ENCODE measurements at places on chromosomes 7 and 10.

DNA sequence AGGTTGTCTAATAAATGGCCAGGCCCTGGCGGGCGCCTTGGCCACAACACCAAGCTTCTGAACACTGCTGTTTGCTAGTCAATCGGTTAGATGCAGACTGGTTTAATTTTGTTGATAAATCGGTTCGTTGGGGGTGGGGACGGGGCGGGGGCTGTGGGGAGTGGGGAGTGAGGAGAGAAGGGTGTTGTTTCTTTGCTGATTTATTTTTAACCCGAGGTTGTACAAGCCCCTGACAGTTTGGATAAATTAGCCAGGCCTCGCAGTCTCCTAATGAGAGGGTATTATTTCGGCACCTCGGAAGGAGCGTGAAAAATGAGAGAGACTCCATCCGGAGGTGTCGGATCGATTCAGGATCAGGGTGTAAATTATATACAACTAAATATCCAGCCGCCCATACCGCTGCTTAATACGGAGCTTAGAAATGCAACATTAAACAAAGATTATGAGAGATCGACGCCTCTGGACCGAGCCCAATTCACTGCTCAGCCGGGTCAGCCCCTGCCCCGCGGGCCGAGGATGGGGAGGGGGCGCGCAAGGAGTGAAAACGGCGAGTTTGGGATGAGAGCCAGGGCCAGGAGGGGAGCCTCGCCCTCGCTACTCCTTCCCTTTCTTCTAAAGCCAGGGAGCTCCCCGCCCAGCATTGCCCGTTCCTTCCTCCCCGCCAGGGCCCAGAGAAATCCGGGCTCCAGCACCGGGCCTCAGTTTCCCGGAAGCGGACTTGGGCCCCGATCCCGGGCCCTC lies 8.0 kb downstream of the UNCX start:
- DNase-seq, result no peak

GRCh38 chr10:92891885-92892690 lies 43.8 kb downstream of the EXOC6 start:
- no peak for DNase-seq

GRCh38 chr10:49143249-49143648 lies 9.4 kb upstream of the FAM170B start:
- DNase-seq, result no peak

- DNase-seq, result no peak
Measured at GRCh38 chr7:27689591-27690164, 27.0 kb upstream of the HIBADH start.

- DNase-seq, result no peak
Measured at GRCh38 chr10:22459496-22459895, 114.2 kb downstream of the SPAG6 start.

GRCh38 chr10:126919426-126919825 lies 14.2 kb downstream of the DOCK1 start:
- no peak for DNase-seq

- DNase-seq, result no peak
Measured at GRCh38 chr10:129497013-129497412, 30.0 kb downstream of the MGMT start.

DNA sequence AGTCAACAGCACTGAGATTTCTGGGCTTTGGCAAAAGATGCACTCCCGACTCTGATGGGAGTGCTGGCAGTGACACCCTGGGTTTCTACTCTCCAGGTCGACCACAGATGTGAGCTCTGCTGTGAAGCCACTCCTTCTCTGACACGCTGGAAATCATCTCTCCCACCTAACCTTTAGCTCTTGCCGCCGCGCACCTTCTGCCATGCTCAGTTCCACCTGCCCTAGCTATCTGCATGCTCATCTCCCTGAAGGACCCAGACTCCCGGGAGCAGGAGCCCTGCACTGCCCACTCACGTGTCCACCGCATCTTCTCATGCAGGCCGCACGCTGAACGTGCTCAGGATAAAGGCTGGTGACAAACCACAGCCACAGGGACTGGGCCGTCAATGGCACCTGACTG lies 174.8 kb downstream of the TNS3 start:
- DNase-seq, result no peak

DNA sequence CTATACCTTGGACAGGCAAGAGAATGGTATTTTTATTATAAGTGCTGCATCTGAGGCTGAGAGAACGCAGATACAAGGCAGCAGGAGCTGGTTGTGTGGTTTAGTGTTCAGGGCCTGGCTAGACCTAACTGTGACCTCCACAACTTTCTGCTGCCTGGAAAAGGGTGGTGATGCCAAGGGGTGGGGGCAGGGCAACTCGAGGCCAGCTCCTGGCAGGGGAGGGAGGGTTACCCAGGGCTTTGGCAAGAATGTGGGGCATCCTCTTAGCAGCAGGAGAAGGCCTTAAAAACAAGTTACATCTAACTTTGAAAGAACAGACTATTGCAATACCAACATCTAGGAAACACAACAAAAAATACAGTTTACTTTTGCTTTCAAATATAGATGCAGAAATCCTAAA lies 13.0 kb downstream of the MXI1 start:
- no peak for DNase-seq

- DNase-seq, result no peak
Measured at GRCh38 chr7:90599038-90599437, 2.9 kb downstream of the CDK14 start.

DNA sequence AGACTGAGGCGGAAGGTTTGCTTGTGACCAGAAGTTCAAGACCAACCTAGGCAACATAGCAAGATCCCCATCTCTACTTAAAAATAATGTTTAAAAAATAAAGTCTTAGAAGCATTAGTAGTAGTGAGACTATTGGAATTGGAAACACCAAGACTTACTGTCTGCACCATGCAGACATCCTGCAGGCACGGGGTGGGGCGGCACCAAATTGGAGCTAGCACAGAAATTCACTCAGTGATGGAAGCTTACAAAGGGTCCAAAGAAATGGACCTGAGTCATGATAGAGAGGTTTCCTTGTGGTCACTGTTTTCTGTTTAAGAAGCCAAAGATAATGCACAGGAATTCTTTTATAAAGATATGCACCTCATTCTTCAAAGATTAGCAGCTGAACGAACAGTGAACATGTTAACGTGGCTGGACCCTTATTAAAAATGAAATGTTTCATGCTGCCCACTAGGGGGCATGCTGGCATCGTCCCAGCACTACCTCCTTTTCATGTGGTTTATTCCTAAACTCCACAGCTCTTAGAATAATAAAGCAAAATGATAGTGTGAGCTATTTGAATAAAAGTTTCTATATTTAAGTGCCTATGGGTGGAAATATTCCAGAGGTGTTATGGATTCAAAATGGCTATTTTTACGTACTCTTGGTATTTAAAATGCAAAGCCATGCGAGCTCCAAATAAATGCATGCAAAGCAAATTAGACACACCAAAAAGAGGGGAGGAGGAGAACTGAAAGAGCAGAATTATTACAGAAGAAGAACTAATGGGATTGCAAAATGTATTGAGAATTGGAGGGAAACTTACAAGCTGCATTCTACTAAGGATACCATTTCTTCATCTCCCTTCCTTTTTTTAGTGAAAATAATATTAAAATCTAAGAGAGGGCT lies 28.6 kb downstream of the PDSS1 start:
- peak; percentile 29 for DNase-seq

- DNase-seq, result peak; percentile 65
Measured at GRCh38 chr10:103765981-103766380, 89.4 kb downstream of the SH3PXD2A start.

All from stimulated activated CD4-positive, alpha-beta T cell treated with anti-CD3 and anti-CD28 coated beads, Interleukin-4, amount 100 ng/mL, for 4 hours (primary cell).